GM03348 (cell line): ENCODE measurements at places on chromosomes 2 and 18.
A peak's percentile ranks its signal among the peaks of the same experiment; 100 is the strongest.

DNA sequence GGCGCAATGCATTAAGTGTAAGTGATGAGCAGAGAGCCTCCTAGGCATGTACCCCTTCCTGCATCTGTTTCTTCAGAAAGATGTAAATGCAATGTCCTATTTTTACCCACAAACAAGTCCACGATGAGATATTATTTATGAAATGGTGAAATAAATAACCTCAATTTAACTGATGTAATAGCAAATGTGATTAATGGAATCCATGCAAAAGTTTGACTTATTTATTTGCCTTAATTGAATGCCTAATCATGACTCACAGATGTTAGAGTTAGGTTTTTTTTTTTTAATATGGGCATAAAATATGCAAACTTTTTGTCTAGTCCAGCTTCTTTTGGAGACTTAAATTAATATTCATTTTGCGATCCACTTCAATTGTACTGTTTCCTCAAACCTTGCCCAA lies 67.7 kb upstream of the ITGA4 start:
- DNase-seq, result no peak

DNA sequence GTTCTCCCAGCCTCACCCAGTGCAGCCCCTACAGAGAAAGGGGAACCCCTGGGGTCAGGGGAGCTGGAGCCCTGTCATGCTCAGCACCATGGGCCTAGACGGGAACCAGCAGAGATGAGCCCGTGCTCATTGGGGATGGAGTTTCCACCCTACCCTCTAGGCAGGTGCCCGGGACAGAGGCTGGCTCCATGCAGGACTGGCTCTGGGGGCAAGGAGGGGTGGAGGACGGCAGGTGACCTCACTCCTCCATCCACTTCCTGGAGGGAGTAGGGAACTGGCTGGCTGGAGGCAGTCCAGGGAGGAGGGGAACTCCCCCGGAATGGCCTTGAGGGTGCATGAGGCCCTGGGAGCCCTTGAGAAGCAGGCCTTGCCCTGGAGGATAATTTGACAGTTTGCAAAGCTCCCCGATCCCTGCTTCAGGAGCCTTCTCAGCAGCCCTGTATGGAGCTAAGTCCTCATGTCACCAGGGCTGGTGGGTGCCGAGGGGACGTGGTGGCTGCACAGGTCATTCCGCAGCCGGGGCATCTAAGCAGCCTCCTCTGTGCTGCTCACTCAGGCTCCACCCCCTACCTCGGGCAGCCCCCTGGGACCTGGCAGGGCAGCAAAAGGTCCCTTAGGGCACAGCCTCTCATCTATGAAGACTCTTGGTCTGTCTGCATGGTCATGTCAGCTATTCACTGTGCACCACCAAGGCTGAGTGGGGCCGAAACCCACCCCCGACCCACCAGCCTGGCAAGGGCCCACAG lies 2.1 kb downstream of the NEURL3 start:
- DNase-seq, result no peak

GRCh38 chr2:45867800-45868199 lies 216.3 kb downstream of the PRKCE start:
- no peak for DNase-seq

DNA sequence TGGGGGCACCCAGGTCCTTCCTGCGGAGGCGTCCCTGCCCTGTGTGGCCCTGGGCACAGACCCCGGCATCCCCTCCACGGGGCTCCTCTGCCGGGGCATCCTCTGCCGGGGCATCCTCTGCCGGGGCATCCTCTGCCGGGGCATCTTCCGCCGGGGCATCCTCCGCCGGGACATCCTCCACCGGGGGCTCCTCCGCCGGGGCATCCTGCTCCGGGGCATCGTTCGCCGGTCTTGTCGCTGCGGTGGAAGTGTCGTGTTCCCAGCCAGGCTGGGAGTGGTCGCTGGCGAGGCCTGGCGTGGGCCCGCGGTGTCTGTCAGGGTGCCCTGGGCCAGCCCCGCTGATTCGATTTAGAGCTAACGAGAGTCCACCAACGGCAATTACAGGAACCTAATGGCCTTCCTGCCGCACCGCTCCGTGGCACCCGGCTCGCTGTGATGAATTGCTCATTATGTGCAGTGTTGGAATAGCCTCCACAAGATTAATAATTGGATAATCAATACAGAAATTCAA lies 115.1 kb downstream of the NFATC1 start:
- no peak for DNase-seq

GRCh38 chr2:85755122-85756027 lies 1.6 kb downstream of the ATOH8 start:
- peak; percentile 50 for DNase-seq

DNA sequence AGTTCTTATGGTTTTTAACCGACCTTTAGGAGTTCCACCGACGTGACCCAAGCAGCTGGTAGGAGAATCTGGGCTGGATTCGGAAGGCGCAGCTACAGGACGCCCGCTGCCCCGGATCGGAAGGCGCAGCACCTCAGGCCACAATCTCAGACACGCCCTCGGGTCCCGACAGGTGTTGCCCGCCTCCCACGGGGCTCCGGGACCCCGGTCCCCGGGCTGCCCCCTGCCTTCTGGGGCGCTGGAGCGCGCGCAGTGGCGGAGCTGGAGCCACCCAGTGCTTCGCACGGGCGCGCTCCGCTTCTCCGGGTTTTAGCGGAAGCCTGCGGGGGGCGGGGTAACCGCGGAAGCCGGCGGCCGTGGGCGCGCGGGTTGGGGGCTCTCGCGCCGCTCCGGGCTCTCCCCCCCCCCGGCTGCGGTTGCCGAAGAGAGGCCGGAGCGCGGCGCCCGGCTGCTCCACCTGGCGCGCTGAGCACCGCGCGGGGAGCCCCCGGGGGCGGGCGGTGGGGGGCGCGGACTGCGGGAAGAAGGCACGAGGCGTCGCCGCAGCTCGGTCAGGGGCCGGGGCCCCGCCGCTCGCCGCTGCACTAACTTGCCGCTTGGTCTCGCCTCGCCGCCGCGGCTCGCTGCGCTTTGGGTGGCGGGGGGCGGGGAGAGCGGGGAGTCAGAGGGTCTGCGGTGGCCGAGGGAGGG lies 718.8 kb downstream of the DPP10 start:
- no peak for DNase-seq

DNA sequence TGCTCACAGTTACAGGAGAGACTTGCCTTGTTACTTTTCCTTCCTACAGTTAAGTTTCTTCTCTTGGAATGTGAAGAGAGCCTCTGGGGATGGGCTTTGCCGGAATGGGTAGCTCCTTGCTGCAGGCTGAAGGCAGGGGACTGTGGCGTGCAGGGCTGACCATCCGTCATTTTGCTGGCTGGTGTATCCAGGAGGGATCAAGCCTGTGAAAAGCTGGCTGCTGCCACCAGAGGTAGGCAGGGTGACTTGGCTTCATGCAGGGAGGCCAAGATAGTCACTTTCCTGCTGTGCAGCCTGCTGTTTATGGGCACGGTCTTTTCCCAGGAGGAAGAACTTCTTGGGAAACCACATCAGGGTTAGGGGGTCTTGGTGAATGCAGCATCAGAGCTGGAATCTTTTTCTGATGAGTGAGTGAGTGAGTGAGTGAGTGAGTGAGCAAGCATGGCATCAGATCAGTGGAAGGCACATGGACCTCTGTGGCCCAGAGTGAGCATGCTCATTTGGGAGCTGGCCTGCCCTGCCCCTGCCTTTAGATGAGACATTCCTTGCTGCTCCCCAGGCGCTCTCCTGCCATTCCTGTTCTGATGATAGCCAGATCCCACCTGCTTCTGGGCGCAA lies 33.0 kb downstream of the FHOD3 start:
- DNase-seq, result no peak

- DNase-seq, result no peak
Observed at GRCh38 chr18:76986406-76986805, 146.2 kb downstream of the MBP start.
